Stimulated activated CD8-positive, alpha-beta memory T cell treated with anti-CD3 and anti-CD28 coated beads, Interleukin-4, amount 100 ng/mL, for 1 hour (primary cell): ENCODE measurements at places on chromosomes 2 and 18.
A peak's percentile ranks its signal among the peaks of the same experiment; 100 is the strongest.

DNA sequence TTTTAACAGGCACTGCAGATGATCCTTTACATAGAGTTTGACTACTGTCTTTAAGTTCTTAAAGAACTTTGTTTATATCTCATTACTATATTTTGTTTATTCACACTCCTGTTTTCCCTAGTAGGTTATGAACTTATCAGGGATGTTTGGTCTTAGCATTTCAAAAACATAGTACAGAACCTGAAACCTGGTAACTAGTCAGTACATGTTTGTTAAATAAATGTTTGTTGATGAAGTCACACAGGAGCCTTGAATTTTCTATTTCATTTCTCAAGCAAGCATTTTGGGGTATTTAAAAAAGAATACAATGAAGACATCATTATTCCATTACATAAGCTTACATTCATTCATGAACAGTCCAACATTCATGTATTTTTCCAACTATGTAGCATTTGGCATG is 280.3 kb upstream of the ZSWIM2 start:
- DNase-seq: no peak

- no peak for DNase-seq
Measured at GRCh38 chr18:9616049-9616448, 1.7 kb upstream of the PPP4R1 start.

GRCh38 chr2:183505911-183506310 is 381.7 kb downstream of the NUP35 start:
- DNase-seq: no peak

GRCh38 chr2:55119711-55120487 is 69.6 kb upstream of the RTN4 start:
- DNase-seq: no peak

- no peak for DNase-seq
Measured at GRCh38 chr2:218036371-218036770, 32.7 kb upstream of the RUFY4 start.

DNA sequence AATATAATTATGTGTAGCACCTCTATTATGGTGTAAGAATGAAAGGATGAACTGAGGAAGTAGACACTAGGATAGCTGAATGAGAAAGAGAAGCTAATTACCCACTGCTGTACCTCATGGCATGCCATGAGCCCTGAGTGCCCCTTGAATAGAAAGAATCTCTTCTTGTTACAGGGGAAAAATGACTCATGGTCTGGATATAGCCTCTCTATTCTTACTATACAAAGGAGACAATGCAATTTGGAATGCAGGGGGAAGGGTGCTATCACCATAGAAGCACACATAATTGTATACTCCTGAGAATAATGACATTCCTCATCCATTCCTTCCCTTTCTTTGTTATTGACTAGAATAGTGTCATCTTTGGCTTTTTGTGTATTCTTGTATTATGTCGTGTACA is 385.2 kb downstream of the CDH7 start:
- no peak for DNase-seq

DNA sequence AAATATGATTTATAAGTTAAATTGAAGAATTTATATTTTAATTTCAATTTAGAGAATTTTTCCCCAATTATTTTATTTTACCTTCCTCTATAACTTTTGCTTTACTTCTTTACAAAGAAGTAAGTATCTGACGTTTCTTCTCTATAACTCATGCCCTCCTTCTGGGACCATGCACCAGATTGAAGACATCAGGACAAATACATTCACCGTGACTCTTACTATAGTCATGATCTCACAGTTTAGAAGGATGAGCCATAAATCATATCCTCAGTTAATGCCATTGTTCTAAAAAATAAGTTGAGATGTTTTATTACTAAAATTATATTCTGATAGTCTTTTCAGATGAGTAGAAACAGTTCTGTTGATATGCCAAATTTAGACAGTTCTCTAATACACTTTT is 279.3 kb downstream of the TMX3 start:
- DNase-seq: no peak

GRCh38 chr2:71545572-71546274 is 92.4 kb downstream of the DYSF start:
- DNase-seq: no peak

DNA sequence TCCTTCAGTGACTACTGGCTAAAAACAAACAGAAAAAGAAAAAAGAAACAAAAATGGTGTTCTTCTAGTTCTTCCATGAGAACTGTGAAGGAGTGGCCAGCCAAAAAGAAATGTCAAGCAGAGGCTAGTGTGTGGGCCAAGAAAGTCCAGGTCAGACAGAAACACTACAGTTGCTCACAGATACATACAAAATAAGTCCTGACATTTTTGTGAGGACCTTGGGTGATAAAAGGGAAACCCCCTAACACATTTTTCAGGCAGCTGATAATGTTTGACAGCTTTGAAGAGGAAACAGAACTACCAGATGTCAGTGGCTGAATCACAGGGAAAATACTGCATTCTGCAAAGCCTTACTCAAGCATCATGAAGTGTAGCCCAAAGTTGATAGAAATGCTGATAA is 28.1 kb downstream of the ARHGAP25 start:
- DNase-seq: no peak

GRCh38 chr2:25041928-25042320 is at the start of gene EFR3B:
EFR3B (plus strand) TSS chr2:25042076; CDS start chr2:25042313, 237 bp downstream.
- peak; percentile 81 for DNase-seq

DNA sequence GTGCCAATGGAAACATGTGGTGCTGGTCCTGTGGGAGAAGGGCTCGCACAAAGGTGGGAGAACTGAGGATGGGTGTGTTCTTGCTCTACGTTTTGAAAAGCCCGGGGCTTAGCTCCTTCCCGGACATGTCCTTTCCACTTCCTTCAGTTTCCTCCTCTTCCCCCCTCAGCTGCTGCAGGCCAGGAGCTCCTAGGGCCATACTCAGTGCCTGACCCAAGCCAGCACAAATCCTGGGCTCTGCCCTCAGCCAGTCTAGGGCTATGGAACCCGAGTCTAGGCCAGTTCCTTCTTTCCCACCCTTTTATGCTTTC is 1.4 kb upstream of the SIX2 start:
- no peak for DNase-seq

DNA sequence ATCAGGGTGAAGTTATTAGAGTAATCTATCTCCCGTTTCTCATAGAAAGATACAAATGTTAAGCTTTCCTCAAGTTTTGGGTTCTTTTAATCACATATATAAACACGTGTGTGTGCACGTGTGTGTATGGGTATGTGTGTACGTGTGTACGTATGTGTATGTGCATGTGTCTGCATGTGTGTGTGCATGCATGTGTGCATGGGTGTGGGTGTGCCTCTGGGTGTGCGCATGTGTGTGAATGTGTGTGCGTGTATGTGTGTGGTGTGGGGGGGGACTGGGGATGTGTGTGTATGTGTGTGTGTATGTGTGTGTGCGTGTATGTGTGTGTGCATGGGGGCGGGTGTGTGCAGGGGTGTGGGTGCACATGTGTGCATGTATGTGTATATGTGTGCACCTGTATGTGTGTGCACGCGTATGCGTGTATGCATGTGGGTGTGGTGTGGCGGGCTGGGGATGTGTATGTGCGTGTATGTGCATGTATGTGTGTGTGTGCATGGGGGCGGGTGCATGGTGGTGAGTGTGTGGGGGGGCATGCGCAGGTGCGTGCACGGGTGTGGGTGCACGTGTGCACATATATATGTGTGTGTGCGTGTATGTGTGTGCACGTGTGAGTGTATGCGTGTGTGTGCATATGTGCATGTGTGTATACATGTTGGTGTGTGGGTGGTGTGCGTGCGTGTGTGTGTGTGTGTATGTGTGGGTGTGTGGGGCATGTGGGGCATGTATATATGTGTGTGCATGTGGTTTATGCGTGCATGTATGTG is 304.0 kb downstream of the MBD2 start:
- DNase-seq: no peak

DNA sequence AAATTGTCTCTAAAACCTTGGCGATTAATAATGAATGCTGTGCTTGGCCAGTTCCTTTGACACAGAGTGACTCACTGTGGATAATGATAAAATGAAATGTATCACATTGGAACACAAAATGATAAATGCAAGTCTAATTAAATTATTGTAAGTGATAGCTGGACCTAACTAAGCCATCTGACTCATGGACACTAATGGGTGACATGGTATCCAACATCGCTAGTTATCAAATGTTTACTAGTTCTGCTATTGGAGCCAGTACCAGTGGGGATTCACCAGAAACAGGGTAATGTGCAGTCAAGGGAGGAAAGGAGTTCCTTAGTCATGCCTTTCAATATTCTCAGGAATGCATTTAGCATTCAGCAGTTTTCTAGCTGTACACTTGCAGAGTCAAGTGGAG is 736.3 kb upstream of the ACVR2A start:
- no peak for DNase-seq

DNA sequence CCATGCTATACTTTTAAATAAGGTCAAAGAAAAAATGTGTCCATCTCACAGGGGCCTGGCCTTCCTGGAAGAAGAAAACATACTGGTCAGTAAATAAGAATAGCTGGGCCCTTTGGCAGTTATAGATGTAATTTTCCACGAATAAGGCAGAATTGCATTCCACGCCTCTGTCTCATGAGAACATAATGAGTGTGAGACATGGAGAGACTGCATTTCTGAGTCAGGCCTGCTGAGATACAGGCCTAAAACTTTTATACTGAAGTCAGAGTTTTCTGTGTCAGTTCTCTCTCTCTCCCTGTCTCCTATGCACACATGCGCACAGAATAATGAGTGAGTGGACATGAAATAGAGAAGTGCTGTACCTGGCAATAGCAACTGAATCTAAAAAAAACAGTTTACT is 20.4 kb upstream of the IL1R1 start:
- DNase-seq: no peak

DNA sequence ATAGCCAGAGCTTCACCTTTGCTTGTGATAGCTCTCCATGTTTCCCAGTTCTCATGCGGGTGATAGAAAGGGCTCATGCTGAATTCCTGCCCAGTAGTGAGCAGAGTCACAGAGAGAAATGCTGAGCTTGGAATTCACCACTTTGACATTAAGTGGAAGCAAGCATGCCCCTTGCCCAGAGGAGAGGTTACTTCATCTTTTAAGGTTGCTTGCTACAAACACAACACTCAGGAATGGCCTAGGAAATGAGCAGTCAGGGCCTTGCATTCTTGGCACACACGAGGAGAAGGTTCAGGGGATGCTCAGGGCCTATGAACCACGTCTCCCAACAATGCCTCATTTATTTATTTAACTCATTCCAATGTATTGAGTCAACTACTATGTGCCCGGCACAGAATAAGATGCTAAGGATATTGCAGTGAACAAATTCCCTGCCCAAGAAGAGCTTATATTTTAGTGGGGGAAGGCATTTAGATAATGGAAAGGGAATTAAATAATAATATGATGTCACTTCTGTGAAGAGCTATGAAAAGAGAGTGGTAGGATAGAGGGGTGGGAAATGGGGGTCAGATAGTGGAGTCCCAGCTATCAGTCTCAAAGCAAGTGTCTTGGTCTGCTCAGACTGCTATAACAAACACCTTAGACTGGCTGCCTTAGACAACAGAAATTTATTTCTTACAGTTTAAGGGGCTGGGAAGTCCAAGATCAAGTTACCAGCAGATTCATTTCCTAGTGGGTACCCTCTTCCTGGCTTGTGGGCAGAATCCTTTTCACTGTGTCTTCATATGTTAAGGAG is 42.1 kb downstream of the DDX18 start:
- no peak for DNase-seq

DNA sequence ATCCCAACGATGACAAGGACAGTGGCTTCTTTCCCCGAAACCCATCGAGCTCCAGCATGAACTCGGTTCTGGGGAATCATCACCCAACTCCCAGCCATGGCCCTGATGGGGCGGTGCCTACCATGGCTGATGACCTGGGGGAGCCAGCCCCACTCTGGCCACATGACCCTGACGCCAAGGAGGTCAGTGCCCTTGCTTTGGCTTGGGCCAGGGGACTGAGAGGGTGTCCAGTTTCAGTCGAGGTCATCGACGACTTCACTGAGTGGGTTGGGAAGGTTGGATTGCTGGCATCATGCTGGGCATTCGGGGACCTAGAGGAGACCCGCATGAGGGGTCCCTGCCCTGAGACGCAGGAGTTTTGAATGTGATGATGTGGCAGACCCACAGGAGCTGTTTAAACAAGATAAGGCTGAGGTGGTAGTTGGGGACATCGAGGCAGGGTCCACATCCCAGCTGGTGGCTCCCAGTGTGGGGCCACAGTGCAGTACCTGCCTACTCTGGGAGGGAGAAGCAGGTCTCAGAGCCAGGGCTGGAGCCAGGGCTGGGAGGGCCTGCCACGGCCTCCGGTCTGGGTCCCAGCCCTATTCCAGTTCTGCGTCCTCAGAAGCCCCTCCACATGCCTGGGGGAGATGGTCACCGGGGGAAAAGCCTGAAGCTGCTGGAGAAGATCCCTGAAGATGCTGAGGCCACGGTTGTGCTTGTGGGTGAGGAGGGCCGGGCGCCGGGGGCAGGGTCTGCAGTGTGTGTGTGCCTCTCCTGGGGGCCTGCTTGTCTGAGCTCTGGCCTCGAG is 6.0 kb downstream of the SLC4A3 start:
- no peak for DNase-seq

DNA sequence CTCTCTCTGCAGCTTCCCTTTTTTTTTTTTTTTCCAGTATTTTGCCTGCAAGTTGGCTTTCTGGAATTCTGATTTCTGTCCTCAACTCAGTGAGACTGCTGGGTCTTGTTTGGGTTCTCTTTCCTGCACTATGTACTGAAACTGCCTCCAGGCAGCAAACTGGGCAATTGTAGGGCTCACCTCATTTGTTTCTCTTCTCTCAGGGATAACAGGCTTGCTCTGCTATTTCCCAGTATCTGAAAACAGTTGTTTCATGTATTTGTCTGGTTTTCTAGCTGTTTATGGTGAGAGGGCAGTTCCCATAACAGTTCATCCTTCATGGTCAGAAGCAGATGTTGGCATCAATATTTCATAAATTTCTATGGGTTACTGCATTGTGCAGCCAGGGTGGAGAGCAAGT is 206.0 kb downstream of the CYRIA start:
- DNase-seq: no peak

DNA sequence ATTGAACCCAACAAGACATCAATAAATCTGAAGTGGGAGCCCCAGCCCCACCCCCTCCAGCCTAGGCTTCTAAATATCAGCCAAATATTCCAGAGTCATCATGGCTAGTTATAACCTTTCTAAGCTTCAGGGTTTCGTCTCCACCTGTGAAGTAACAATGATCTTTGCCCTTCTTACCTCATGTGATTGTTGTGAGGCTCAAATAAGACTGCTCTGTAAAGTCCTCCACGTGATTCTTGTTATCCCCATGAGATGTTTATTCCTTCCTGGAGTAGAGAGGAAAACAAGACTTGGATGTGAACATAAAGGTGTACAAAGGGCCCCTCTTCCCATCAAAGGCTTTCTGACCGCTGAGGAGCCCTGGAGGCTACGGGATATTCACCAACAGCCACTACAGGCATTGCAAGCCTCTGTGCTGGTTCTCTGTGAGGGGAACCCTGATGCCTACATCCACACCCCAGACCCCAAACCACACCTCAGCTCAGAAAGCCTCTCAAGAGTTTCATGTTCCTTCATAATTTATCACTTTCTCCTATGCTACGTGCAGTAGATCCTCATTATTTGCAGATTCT is 20.1 kb upstream of the REEP1 start:
- DNase-seq: no peak
